ENCODE measurements at places on chromosomes 12 and 14.
A peak's percentile ranks its signal among the peaks of the same experiment; 100 is the strongest.

DNA sequence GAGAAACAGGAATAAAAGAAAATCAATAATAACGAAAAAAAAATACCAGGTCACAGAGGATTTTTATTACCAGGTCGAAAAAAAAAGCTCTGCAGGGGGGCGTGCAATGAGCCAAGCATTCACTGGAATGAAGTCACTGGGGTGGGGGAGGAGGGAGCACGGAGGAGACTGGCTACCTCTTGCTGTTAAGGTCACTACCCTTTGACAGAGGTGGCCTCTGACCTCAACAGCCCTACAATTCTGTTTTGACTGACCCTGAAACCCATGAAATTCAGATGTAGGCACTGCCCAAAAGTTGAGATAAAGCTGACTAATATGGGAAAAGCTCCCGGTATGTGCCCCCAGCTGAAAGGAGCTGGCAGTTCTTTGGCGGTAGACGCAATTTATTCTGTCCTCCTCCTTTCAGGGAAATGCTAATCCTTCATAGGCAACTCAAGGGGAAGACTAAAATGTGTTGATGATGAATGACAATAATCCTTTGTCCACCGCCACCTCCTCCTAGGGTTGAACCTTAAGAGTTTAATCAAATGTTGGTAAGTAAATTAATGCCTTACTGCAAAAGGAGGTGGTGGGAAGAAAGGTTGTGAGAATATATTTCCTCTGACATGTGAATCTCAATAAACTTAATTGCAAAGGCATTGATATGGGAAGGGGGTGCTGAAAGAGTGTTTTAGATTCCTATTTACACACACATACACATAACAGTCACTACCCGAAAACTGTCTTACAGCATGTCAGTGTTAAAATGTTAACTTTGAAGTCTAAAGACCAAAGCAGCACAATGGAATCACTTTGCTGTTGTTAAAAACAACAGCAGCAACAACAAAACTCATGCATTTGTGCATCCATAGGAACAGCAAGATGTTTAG is 6.3 kb upstream of the RIC8B start:
- no peak for DNase-seq

DNA sequence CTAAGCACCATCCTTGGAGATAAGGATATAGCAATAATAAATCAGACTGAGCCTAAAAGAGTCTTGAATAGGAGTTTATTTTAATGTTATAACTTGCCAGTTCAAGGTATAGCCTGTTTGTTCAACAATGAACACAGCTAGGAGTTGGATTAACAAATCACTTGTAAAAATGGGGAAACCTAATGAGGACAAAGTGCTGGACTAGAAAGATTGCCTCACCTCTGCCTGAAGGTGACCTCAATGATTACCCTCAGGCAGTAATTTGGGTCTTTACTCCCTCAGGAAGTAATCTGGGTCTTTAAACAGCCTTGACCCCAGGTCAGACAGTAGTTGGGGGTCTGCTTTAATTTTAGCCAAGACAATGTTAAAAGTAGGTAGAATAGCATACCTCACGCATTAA is 35.5 kb upstream of the CDKL1 start:
- DNase-seq: no peak

DNA sequence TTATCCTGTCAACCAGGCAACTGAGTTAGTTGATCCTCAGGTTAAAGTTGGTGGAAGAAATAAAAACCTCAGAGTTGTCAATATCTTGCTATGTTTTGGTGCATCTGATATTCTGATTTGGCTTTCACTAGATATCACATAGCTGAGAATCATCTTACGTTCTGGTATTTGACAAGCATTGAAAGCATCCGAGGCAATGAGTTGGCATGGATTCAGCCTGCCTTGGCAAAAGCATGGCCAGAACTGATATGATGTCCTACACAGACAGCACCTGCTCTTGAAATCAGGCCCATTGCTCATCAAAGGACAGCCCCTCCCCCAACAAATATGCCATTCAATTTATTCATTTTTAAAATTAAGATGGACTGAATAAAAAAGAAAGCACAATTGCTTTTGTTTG is 320.7 kb upstream of the ATP2B1 start:
- no peak for DNase-seq

GRCh38 chr14:72774894-72775620 is 118.8 kb downstream of the DPF3 start:
- no peak for DNase-seq

DNA sequence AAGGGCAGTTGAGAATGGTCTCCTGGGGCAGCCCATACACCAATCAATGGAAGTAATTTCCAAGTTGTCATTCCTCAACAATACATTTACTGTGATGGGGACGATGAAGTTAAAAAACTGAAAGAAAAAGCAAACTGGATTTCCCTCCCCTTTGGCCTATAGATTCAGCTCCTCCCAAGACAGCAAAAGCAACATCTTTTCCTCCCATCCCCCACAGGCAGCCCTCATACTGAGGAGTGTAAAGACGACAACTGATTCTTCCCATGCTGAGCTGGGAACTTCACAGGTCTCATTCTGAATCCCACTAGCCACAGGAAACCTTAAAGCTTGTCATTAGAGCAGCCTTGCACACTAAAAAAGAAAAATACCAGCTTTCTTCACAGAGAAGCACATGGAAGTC is 48.5 kb downstream of the PITPNM2 start:
- DNase-seq: no peak

DNA sequence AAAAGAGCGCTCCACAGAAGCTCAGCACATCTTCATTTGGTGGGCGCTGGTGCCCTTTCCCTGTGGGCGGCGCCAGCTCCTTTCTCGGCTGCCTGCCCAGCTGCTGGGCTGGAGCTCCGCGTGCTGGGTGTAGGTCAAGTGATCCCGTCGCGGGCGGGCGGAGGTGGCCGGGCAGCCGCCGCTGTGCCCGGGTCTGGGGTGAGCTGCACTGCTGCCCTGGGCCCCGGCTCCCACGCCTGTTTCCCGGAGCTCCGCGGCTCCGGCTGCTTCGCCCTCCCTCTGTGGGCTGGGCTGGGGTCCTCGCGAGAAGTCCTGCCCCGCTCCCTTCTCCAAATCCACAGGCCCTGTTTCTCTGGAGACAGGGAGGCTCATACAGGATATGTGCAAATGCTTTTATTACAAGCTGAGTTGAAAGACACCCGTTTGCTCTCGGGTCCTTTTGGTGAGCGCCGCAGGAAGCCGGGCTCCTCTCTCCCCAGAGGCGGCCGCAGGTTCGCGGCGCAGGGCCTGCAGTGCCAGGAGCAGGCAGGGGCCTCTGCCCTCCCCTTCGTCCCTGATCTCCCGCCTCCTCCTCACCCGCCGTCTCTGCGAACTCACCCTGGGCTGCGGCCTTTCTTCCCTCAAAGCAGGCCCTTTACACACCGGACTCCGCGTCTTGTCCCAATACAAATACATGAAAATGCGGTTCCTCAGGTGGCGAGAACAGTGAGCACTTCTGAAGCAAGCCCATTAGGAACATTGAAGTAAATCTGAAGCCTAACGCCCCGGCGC is 67.8 kb upstream of the CAPRIN2 start:
- DNase-seq: peak; percentile 68

DNA sequence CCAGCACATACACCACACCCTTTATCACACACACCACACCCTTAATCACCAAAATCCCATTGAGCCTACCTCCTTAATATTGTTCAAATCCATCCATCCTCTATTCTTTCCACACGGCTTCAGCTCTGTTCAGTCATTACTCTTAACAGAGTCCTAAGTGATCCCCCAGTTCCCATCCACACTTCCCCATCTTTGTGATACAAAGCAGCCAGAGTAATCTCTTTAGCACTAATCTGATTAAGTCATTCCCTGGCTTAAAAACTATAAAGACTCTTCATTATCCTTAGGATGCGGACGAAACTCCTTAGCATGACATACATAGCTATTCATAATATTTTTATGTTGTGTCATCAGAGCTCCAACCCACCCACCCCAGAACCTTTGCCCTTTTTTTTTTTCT is 14.7 kb upstream of the MFAP5 start:
- DNase-seq: no peak

- peak; percentile 79 for DNase-seq
These were observed 6.2 kb downstream of the MAP3K12 start for GRCh38 chr12:53492830-53493609.

GRCh38 chr12:61095111-61095510 is 1165.1 kb upstream of the USP15 start:
- no peak for DNase-seq

DNA sequence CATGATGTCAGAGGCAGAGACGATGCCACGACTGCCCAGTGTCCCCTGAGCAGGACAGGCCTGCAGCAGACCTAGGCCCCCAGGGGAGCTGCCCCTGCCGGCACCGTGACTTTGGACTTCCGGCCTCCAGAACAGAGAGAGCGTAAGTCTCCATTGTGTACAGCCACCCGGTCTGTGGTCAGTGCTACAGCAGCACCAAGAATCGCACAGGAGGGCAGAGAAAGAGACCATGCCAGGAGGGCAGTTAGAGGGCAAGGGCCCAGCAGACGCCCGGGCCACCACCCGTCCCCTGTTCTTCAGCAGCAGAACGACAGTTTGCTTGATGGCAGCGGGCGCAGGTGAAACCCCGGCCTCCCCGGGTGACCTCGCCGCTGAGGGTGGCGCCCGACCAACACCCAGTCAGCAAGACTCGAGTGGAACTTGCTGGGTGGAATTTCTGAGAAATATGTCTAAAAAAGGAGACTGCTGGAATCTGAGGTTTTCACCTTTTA is 19.7 kb downstream of the GALNT9 start:
- DNase-seq: no peak

- DNase-seq: no peak
These were observed 164.8 kb downstream of the ZFP36L1 start for GRCh38 chr14:68627868-68628604.

GRCh38 chr14:76664790-76665189 is 96.5 kb upstream of the VASH1 start:
- DNase-seq: no peak

DNA sequence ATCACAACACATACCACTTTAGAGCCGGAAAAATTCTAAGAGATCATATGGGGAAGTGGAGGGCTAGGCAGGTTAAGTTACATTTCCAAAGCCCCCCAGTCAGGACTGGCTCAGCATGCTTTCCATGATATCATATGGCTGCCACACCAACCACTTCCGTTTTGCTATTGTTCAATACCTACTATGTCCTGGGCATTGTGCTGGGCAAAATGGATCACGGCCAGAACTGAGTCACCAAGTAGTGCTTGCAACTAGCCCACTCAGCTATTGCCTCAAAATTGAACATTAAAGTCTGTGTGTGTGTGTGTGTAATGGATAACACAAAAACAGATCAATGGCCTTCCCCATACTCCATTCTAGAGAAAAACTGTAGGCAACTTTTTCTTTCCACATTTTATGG is 22.7 kb downstream of the WIF1 start:
- DNase-seq: no peak

- no peak for DNase-seq
These were observed 98.2 kb downstream of the SYNE2 start for GRCh38 chr14:63951021-63951420.

- peak; percentile 43 for DNase-seq
These were observed 2.2 kb upstream of the NXPH4 start for GRCh38 chr12:57214398-57214781.
